Activated T-cell treated with anti-CD3 and anti-CD28 coated beads, Interleukin-2, amount 50 U/mL, for 72 hours (primary cell): ENCODE measurements at places on chromosomes 7 and 10.

- H3K4me1 ChIP-seq, result no peaks in the 10 kb centered on the region
- no peak overlapping the region for H3K27ac ChIP-seq
- H3K36me3 ChIP-seq, result no peaks in the 10 kb centered on the region
- H3K4me3 ChIP-seq, result no peak overlapping the region
- DNase-seq, result no peak
- H3K27me3 ChIP-seq, result no peaks in the 10 kb centered on the region
Measured at GRCh38 chr10:112797855-112798254, 152.2 kb upstream of the TCF7L2 start.

GRCh38 chr10:95896071-95896850 is 11.5 kb upstream of the CC2D2B start:
- H3K27ac ChIP-seq, result no peak overlapping the region
- DNase-seq, result no peak
- peaks cover 5% of the 10 kb centered on the region for H3K36me3 ChIP-seq
- no peaks in the 10 kb centered on the region for H3K4me1 ChIP-seq
- no peak overlapping the region for H3K4me3 ChIP-seq
- H3K27me3 ChIP-seq, result no peaks in the 10 kb centered on the region

DNA sequence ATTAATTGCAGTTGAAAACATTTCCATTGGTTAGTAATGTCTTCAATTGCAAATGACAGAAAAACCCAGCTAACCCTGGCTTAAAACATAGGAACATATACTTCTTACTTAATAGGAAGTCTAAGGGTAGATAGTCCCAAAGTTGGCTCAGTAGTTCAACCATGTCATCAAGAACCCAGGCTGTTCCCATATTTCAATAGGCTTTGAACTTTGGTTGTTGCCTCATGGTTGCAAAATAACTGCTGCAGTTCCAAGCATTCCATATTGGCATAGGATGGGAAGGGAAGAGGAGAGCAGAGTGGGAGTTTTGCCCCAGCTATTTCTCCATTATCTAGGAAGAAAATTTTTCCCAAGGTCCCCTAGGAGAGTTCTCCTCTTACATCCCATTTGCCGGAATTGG is 81.4 kb upstream of the EEPD1 start:
- no peak overlapping the region for H3K27ac ChIP-seq
- no peak for DNase-seq
- H3K4me3 ChIP-seq, result no peak overlapping the region

- H3K27me3 ChIP-seq, result no peaks in the 10 kb centered on the region
- no peak for DNase-seq
- no peaks in the 10 kb centered on the region for H3K4me1 ChIP-seq
- peak overlapping the region; percentile 25 for H3K27ac ChIP-seq
- peaks cover 11% of the 10 kb centered on the region for H3K36me3 ChIP-seq
Measured at GRCh38 chr7:30647589-30648364, 34.5 kb downstream of the CRHR2 start.

DNA sequence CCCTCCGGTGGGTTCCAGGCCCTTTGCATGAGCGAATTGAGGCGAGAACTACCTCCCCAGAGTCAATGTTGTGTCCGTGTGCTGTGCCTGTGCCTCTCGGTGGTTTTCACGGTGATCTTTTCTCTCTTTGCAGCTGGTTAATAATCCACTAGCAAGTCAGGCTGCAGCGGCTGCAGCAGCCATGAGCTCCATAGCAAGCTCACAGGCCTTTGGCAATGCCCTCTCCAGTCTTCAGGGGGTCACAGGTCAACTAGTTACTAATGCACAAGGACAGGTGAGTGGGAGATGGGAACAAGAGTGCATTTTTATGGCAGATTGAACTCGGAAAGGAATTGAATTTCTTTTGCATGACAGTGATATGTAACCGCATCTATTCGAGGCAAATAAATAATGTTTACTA is 159.7 kb upstream of the YAE1 start:
- no peak overlapping the region for H3K4me3 ChIP-seq
- H3K36me3 ChIP-seq, result no peaks in the 10 kb centered on the region
- H3K4me1 ChIP-seq, result peaks cover 21% of the 10 kb centered on the region
- DNase-seq, result no peak
- H3K27ac ChIP-seq, result no peak overlapping the region

- peaks cover 13% of the 10 kb centered on the region for H3K36me3 ChIP-seq
- no peaks in the 10 kb centered on the region for H3K27me3 ChIP-seq
- peak overlapping the region; percentile 63 for H3K27ac ChIP-seq
- H3K4me1 ChIP-seq, result peaks cover 12% of the 10 kb centered on the region
Measured at GRCh38 chr7:140312141-140312846, 86.0 kb downstream of the SLC37A3 start.

DNA sequence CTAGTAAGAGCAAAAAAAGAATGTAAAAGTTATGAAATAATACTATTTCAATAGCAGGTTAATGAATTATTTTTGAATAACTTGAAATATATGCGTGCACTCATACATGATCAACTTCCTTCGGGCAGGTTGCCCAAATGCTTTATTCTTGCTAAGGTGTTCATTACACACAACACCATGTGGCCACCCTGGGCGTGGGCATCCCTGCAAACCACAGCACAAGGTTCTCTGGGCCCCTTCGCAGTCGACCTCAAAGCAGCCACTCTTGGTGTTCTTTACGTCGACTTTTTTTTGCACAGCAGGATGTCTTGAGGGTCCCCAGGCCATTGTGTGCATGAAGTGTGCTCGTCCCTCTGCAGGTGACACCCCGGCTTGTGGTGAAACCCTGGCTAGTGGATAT is 300.7 kb upstream of the PITRM1 start:
- no peak overlapping the region for H3K27ac ChIP-seq
- H3K4me3 ChIP-seq, result peak overlapping the region; percentile 83
- peaks cover 39% of the 10 kb centered on the region for H3K4me1 ChIP-seq

- no peaks in the 10 kb centered on the region for H3K27me3 ChIP-seq
- H3K36me3 ChIP-seq, result no peaks in the 10 kb centered on the region
- no peak for DNase-seq
- no peaks in the 10 kb centered on the region for H3K4me1 ChIP-seq
Measured at GRCh38 chr7:70051726-70052125, 453.5 kb downstream of the AUTS2 start.

- H3K36me3 ChIP-seq, result no peaks in the 10 kb centered on the region
- H3K4me1 ChIP-seq, result peaks cover 10% of the 10 kb centered on the region
- DNase-seq, result peak; percentile 79
- no peak overlapping the region for H3K4me3 ChIP-seq
- no peaks in the 10 kb centered on the region for H3K27me3 ChIP-seq
- H3K27ac ChIP-seq, result no peak overlapping the region
Measured at GRCh38 chr10:132396494-132397035, 435 bp upstream of the PWWP2B start.

- DNase-seq, result peak; percentile 28
- H3K4me3 ChIP-seq, result no peak overlapping the region
- no peaks in the 10 kb centered on the region for H3K36me3 ChIP-seq
- H3K4me1 ChIP-seq, result peaks cover 6% of the 10 kb centered on the region
- peaks cover 36% of the 10 kb centered on the region for H3K27me3 ChIP-seq
Measured at GRCh38 chr7:70698219-70698832, 433.6 kb upstream of the GALNT17 start.

- no peaks in the 10 kb centered on the region for H3K36me3 ChIP-seq
- H3K4me1 ChIP-seq, result peaks cover 36% of the 10 kb centered on the region
- peaks cover 6% of the 10 kb centered on the region for H3K27me3 ChIP-seq
- H3K4me3 ChIP-seq, result no peak overlapping the region
Measured at GRCh38 chr7:106041140-106041717, 70.9 kb downstream of the SYPL1 start.

DNA sequence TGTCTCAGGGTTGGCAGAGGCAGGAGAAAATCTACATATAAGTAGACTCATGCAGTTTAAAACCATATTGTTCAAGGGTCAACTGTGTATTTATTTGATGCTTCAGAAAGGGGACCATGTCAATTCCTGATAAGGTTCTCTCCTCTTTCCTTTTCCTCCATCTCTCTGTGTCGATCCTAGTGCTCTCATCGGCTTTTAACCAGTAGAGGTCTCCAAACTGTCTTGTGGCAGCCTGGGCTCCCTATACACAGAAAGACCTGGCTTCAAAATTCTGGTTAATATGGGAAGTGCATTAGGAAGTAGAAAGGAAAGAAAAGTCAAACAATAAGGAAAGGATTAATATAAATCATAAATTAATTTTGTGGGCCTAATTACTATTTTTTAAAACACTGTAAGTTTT is 304.4 kb upstream of the C7orf33 start:
- no peaks in the 10 kb centered on the region for H3K4me1 ChIP-seq
- no peak overlapping the region for H3K4me3 ChIP-seq
- no peak for DNase-seq
- H3K36me3 ChIP-seq, result no peaks in the 10 kb centered on the region
- H3K27me3 ChIP-seq, result peaks cover 6% of the 10 kb centered on the region

- DNase-seq, result no peak
- H3K27ac ChIP-seq, result no peak overlapping the region
- H3K27me3 ChIP-seq, result no peaks in the 10 kb centered on the region
- H3K4me3 ChIP-seq, result no peak overlapping the region
- no peaks in the 10 kb centered on the region for H3K4me1 ChIP-seq
Measured at GRCh38 chr7:103795787-103796186, 193.7 kb downstream of the RELN start.

DNA sequence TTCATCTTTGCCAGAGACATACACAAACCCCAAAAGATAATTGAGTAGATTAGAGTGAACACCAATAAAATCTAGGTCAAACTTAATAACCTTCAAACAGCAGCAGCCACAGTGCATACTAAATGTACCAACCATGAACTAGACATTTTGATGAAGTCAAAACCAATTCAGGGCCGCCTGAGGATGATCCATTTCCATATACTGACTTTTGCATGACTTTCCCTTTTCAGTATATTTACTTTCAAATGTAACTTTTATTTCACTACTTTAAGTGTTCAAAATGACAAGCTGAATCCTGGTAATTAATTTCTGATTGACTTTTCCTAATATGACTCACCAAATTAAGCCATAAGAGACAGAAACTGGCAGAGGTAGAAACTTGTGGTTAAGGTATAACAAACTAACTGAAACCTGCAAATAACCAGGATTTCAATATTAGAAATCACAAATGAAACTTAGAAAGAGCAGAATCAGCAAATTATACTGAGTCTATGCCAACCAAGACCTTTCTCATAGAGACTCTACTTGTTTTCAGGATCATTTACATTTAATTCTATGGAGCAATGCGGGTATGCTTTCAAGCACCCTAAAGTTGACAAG is 171.9 kb upstream of the LRRN3 start:
- H3K4me1 ChIP-seq, result peaks cover 17% of the 10 kb centered on the region
- H3K4me3 ChIP-seq, result no peak overlapping the region
- H3K36me3 ChIP-seq, result no peaks in the 10 kb centered on the region
- peaks cover 4% of the 10 kb centered on the region for H3K27me3 ChIP-seq

GRCh38 chr7:48628793-48629349 is 295.5 kb upstream of the CDC14C start:
- no peaks in the 10 kb centered on the region for H3K27me3 ChIP-seq
- H3K4me3 ChIP-seq, result no peak overlapping the region
- H3K27ac ChIP-seq, result no peak overlapping the region
- no peaks in the 10 kb centered on the region for H3K36me3 ChIP-seq
- H3K4me1 ChIP-seq, result no peaks in the 10 kb centered on the region

GRCh38 chr7:46626691-46627310 is 705.7 kb upstream of the IGFBP3 start:
- no peak overlapping the region for H3K27ac ChIP-seq
- no peak for DNase-seq
- no peaks in the 10 kb centered on the region for H3K36me3 ChIP-seq
- no peak overlapping the region for H3K4me3 ChIP-seq
- H3K27me3 ChIP-seq, result no peaks in the 10 kb centered on the region

DNA sequence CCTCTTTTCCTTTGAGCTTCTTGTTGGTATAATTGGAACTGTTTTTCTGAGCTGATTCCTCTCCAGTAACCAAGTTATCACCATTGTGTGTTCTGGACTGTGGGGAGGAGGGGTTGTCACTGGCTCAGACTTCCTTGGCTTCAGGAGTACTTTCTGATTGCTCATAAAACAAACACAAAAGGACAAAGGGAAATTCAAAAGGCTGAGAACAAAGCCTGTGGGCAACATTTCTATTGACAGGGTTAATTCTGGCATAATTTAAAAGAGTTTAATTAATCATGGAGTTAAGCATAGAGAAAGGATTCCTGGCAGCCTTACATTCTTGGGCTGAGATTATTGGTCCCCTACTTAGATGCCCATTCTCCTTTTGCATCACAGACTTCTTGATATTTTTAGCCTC is 222.9 kb upstream of the KMT2E start:
- no peaks in the 10 kb centered on the region for H3K36me3 ChIP-seq
- no peak for DNase-seq
- no peak overlapping the region for H3K27ac ChIP-seq
- H3K4me3 ChIP-seq, result no peak overlapping the region

DNA sequence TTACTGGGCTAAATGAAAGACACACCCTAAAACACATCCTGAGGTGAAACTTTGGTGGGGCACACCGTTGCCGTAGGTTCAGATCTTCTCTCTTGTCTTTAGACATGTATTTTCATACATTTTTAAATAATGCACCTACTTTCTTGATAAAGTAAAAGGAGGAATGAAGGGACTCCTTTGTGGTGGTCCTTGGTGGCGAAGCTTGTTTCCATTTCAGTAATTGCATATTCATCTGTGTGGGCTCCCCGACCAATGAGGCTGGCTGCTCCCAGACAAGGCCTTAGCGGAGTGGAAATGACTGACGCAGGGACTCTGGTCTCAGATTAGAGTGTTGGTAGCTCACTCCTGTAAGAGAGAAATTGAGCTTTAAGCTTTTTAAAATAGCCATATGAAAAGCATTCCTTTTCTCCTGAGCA is 815 bp downstream of the CCSER2 start:
- peaks cover 4% of the 10 kb centered on the region for H3K36me3 ChIP-seq
- peaks cover 50% of the 10 kb centered on the region for H3K4me1 ChIP-seq
- H3K4me3 ChIP-seq, result peak overlapping the region; percentile 93
- peak overlapping the region; percentile 100 for H3K27ac ChIP-seq
- peaks cover 6% of the 10 kb centered on the region for H3K27me3 ChIP-seq

- H3K27me3 ChIP-seq, result no peaks in the 10 kb centered on the region
- no peak overlapping the region for H3K4me3 ChIP-seq
Measured at GRCh38 chr10:101993221-101993620, 62.8 kb downstream of the ARMH3 start.

DNA sequence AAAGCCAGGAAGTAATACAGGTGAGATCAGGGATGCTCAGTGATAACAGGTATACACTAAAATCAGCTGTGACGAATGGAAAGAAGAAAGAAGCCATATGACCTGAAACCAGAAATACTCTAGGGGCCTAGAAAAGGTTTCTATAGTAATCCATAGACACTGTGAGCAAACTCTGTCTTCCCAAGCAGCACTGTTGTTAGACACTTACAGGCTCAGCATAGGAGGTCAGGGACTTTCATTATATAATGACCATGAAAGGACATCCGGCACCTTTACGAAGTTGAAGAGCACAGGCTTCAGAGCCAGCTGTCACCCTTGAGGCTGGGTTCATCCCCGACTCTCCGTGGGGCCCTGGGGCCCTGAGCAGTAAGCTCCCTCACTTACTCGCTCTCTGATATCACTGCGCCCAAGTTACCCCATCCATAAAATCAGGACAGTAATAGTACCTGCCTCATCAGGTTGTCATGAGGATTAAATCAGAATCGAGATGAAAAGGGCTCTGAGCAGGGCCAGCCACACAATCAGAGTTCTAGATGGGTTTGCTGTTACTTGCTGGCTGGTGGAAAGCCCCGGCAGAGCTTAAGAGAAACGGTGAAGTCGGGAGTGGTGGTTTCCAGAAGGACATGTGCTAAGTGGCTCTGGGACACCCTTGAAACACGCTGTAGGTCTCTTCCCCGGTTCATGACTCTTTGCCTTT is 79.5 kb downstream of the ITIH5 start:
- no peak overlapping the region for H3K4me3 ChIP-seq
- peaks cover 4% of the 10 kb centered on the region for H3K4me1 ChIP-seq
- no peak overlapping the region for H3K27ac ChIP-seq
- no peak for DNase-seq
- no peaks in the 10 kb centered on the region for H3K36me3 ChIP-seq
